Activated CD4-positive, alpha-beta T cell treated with anti-CD3 and anti-CD28 coated beads, Interleukin-2, amount 10 ng/mL, durations not matched to agents 24 days and 14 days (primary cell): ENCODE measurements at places on chromosomes 12 and 14.

DNA sequence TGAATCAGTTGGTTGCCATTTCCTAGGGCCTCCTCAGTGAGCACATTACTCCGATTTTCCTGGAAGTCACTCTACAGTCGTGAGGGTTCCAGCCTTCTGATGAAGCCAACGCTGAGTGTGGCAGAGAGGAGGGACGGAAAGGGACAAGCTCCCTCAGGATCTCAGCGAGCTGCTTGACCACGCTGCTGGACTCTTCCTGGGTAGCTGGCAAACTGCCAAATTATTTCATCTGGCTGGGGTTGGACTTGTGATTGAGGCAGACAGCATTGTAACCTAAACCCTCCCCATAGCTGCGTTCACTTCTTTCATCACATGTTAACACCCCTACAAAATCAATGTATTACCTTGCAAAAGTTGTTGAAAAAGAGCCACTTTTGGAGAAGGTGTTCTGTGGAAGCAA, 69.6 kb upstream of the CHST11 start:
- no peak for DNase-seq

- DNase-seq: no peak
These were observed 29.6 kb upstream of the HDAC7 start for GRCh38 chr12:47849261-47849660.

DNA sequence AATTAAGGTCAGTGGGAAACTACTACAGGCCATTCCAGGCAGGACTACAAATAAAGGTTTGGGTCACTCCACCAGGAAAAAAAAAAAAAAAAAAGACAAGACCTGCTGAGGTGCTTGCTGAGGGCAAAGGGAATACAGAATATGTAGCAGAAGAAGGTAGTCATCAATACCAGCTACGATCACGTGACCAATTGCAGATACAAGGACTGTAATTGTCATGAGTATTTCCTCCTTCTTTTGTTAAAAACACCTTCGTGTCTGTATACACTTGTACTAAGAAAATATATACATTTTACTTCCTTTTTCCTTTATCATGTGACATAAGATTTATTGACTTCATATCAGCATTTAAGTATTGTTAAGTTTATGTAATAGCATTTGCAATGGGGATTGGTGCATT, 19.2 kb downstream of the GYS2 start:
- DNase-seq: no peak

DNA sequence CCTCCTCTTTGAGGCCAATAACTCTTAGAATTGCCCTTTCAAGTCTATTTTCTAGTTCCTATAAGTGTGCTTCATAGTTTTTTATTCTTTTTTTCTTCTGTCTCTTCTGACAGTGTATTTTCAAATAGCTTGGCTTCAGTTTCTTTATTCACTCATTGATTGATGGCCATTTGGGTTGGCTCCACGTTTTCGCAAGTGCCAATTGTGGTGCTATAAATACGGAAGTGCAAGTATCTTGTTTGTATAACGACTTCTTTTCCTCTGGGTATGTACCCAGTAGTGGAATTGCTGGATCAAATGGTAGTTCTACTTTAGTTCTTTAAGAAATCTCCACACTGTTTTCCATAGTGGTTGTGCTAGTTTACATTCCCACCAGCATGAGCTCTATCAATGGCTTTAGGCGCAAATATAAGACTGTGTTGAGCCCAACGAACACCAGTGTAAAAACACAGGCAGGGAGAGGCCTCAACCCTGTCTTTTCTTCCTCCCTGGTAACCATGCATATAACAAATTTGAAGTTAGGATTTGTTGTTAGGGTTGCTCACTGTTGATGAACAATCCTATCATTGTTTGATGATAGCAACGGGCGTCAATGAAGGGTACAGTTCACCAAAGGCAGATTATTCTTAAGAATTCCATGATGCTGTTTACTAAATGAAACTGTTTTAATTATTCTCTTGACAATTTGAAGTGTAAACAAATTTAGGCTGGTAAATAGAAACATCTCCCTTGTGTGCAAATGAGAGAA, 13.3 kb upstream of the LMNTD1 start:
- DNase-seq: no peak

- DNase-seq: no peak
These were observed 31.3 kb upstream of the KCNA5 start for GRCh38 chr12:5012337-5012736.

- peak; percentile 91 for DNase-seq
These were observed 281.1 kb upstream of the AMIGO2 start for GRCh38 chr12:47360771-47361388.

GRCh38 chr14:65631040-65631439, 218.5 kb downstream of the FUT8 start:
- DNase-seq: no peak
